Neural crest cell (in vitro differentiated cells): ENCODE measurements at places on chromosomes 2 and 18. TPM values are rescaled to one million over a fixed set of nuclear protein-coding genes. Genes with fewer than 3 reads are reported as not detected.

Gene OR6B2
- not detected in 2 replicates for total RNA-seq

Gene SKA1
- total RNA-seq: 28.9 and 30.3 TPM in 2 replicates

Gene CDCA7
- 82.5 and 88.8 TPM in 2 replicates for total RNA-seq

Gene ASB18
- not detected in 2 replicates for total RNA-seq

Gene SERPINB12
- not detected in 2 replicates for total RNA-seq

Gene MOGAT1
- 0.30 TPM in 1 of 2 replicates, not detected in the other for total RNA-seq

Gene INPP5D
- total RNA-seq: 0.28 and 0.30 TPM in 2 replicates

Gene PRLH
- total RNA-seq: not detected in 2 replicates

Gene ITGB6
- not detected in 2 replicates for total RNA-seq

Gene FEV
- not detected in 2 replicates for total RNA-seq

Gene NAT8
- total RNA-seq: not detected in 2 replicates

Gene SCYGR3
- not detected in 2 replicates for total RNA-seq

Gene TEX44
- not detected in 2 replicates for total RNA-seq

Gene TWIST2
- total RNA-seq: 0.96 and 1.1 TPM in 2 replicates

Gene MYOM1
- total RNA-seq: 0.89 and 1.4 TPM in 2 replicates

Gene DNAH7
- total RNA-seq: 1.5 and 2.6 TPM in 2 replicates

Gene RTN4
- 197 and 204 TPM in 2 replicates for total RNA-seq

DNA sequence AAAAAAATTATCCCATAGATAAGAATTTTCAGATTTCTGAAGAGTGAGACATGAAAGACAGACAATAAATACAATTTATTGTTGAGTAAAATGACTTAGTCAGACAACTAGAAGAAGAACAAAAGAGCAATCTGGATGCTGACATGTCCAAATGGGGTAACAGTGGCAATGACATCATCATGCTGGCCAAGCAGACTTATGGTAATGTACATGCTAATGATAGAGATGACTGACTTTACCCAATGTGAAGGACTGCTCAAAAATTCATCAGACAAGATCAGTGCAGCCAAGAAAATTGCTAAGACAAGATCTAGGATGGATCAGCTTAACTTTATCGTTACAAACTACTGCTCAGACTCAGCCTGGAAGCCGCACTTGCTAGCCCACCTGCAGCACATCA is 70.5 kb upstream of the SRD5A2 start:
- no peak for DNase-seq

DNA sequence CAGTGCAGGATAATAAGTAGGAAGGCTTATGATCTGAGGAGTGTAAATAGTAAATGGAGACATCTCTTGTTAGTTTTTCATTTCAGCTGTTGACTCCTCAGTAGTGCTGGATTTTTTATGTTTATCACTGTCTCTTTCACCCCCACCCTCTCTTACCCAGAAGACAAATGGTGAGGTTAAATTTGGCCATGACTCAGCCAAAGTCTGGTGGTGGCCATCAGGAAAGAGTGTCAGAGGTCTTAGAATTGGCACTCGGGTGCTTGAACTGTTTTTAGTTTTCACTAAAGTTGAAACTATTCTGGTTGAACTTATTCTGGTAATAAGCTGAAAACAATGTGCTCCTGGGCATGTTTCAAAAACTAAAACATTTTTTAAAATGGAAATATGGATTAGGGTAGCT is 123.3 kb downstream of the FHOD3 start:
- DNase-seq: no peak

- DNase-seq: no peak
Observed at GRCh38 chr2:241842620-241843211, 16.0 kb downstream of the PDCD1 start.

GRCh38 chr2:140770645-140771044 is 1360.2 kb downstream of the LRP1B start:
- DNase-seq: no peak

DNA sequence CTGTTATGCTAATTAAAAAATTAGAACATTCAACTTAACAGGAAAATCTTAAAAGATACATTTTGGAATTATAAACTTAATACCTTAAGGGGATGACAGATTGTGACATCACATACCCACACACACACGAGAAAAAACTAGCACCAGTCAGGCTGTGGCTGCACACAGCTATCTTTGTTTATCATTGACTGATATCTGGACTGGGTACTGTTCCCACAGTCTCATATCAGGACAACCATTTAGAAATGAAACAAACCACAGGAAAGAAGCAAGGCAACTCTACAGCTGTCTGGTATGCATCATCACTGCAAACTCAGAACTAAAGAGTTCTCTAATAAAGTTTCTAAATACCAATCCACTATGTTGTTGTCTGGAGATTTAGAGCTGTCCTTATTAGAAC is 210.9 kb upstream of the SMAD7 start:
- no peak for DNase-seq

DNA sequence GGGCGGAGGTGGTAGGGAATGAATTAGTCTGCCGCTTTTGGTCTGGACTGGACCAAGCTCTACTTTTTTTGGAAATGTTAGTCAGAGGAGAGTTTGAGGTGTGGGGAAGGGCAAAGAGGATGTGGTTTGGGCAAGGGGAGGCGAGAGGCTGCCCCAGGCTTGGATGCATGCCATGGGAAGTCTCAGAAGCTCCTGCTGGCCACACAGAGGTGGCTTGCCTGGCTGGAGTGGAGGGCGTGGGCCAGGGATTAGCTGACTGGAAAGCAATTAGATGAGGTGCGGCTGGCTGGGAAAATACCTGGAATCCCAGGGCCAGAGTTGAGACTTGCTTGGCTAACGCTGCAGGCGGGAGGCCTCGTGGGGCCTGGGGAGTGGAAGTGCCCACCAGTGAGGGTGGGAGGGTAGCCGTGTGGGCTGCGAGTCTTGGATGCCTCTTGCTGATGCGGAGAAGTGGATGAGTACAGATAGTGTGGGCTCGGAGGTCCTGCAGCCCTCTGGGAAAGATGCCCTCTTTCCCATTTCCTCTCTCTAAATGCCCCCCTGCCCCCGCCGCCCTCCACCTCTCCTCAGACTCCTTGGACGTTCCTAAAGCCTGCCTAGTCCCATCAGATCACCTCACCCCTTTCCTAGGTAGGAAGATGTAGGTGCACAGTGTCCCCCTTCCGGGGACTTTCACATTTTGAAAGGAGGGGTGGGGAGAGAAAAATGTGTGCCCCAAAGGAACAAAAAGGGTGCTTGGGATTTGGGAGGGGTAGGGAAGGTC is 117.6 kb downstream of the SMAD7 start:
- DNase-seq: no peak

DNA sequence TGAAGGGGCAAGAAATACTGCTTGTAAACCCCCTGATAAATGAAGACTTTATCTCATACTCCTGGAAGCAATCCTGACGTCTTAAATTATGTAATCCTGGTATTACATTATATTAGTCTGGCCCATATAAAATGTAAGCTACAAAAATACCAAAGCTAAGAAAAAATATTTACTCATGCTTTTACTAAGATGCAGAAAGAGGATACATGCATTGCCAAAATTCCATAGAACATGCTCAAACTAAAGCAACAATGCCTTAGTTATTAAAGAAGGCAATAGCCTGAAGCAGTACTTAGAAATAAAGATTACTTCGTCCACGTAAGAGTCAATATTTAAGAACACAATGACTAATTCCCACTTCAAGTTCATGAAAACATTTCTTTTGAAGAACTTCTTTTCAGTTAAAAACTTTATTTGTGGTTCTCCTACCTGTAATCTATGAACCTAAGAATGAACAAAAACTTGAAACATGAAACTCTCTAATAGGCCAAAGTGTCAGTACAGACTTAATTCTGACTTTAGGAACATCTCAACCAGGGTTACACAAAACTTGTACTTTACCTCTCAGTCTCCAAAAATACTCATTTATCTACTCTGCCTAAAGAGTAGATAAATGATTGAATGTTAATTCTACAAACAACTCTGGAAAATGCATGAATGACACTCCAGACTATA is 117.3 kb downstream of the THADA start:
- DNase-seq: no peak

- DNase-seq: no peak
Observed at GRCh38 chr2:45259138-45259537, 249.9 kb upstream of the SIX2 start.

GRCh38 chr18:57915248-57915647 is 112.1 kb upstream of the ATP8B1 start:
- DNase-seq: no peak

GRCh38 chr2:134039912-134040581 is 213.8 kb upstream of the MGAT5 start:
- no peak for DNase-seq

DNA sequence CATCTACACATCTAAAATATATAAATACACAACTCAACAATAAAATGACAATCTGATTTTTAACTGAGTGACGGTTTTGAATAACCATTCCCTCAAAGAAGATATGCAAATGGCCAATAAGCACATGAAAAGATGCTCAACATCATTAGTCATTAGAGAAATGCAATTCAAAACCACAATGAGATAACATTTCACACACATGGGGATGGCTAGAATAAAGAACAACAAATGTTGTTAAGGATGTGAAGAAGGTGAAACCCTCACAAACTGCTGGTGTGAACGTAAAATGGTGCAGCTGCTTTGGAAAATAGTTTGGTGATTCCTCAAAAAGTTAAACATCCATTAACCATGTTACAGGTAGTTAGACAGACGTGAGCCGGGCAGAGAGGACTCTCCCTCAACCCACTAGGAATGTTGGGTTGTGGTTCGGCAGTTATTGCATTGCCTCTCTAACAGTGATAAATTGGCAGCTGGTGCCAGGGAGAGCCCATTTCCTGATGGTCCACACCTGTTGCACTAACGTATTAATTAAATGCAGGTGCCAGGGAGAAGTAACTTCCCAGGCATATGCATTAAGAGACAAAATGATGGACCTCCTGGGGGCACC is 22.3 kb upstream of the DUSP2 start:
- DNase-seq: no peak

GRCh38 chr2:65275141-65275915 is 47.7 kb downstream of the ACTR2 start:
- no peak for DNase-seq

DNA sequence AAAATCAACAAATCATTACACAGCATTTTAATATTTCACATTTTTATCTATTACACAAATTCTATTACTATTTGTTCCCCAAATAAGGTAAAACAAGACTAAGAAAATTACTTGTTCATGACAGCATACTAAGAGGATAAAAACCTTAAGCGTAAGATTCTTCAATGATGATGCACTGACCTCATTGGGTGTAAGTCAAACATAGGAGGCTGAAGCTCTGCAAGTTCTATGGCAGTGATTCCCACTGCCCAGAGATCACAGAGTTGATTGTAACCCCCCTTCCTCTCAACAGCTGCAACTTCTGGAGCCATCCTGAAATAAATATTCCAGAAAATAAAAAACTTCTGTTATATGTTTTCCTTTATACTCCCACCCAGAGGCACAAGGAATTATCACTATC is 82.2 kb upstream of the CDKL4 start:
- DNase-seq: no peak

- DNase-seq: no peak
Observed at GRCh38 chr2:160910681-160911080, 249.5 kb upstream of the TANK start.

DNA sequence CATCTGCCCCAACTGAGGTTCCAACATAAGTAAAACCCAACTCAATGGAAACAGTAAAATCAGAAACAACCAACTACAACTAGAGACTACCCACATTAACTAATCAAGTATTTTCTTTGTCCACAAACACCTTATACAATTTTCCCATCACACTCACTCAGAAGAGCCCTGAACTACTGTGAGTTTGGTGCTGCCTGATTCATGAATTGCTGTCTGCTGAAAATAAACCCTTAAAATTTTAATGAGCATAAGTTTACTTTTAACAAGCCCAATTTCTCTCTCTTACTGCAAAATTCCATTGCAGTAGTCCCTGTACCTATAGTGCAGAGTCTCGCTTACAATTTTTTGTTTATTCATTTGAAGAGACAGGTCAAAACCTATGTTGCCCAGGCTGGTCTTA is 203.9 kb downstream of the NBAS start:
- DNase-seq: no peak

GRCh38 chr2:213696442-213696841 is 412.2 kb downstream of the SPAG16 start:
- DNase-seq: no peak

DNA sequence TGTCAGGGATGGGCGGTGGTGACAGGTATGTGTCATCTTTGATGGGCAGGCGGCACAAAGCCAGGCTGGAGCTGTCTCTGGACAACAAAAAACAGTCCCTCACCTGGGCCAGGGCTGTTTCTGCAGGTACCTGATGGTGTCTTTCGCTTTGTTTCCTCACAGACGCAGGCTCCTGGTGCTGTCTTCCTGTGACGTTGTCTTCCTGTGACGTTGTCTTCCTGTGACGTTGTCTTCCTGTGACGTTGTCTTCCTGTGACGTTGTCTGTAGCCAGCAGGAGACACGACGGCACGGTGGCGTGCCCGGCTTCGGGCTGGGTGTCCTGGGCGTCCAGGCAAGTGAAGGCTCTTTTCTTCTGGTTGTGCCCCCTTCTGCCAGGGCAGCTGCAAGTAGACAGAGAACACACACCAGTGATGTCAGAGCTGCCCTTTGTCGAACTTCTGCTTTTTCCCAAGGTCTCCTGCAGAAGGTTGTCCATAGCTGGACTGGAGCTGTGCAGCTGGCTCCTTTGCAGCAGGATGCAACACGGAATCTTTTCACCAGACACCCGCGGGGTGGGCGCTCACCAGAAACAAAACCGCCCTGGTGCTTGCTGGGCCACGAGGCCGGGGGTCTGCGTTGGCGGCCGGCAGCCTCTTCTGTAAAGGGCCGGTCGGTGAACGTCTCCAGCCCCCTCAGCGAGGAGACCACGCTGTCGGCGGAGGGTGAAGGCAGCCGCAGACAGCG is 21.1 kb downstream of the GPR35 start:
- DNase-seq: no peak

DNA sequence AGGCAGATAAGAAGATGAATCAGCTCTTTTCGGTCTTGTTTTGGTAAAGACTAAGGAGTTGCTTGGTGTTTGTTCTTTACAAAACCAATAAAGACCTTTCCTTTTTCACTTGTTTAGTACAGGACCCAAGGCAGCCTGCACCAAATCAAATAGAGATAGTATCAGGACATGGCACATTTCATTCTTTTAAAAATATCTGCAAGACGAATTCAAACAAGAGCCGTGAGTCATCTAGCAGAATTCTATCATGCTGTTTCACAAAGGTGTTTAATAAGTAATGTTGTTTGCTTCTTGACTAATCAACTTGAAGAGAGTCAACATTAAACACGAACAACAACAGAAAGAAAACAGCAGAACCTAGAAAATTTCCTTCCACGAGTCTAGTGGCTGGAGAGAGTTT is 102.8 kb upstream of the TTN start:
- no peak for DNase-seq

- no peak for DNase-seq
Observed at GRCh38 chr2:3470166-3470651, 49.1 kb downstream of the ADI1 start.

GRCh38 chr2:218030409-218031195 is 27.8 kb upstream of the TNS1 start:
- no peak for DNase-seq

DNA sequence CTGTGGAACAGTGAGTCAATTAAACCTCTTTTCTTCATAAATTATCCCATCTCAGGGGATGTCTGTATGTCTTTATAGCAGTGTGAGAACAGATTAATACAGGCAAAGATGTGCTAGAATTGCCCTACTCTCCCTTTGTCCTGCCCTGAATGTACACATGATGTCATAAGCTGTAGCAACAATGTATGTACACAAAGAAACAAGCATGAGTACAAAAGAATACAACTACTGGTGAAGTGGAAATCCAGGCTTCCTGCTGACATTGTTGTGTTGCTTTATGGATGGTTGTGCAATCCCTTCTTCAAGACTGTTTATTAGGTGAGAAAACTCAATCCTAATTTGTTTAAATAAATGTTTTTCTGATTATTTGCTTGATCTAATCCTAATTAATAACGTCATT is 446.6 kb downstream of the DSC3 start:
- no peak for DNase-seq

- no peak for DNase-seq
Observed at GRCh38 chr2:2507417-2507997, 176.4 kb upstream of the MYT1L start.
